HCEC 1CT (cell line): ENCODE measurements at places on chromosomes 7 and 10.
A peak's percentile ranks its signal among the peaks of the same experiment; 100 is the strongest.

DNA sequence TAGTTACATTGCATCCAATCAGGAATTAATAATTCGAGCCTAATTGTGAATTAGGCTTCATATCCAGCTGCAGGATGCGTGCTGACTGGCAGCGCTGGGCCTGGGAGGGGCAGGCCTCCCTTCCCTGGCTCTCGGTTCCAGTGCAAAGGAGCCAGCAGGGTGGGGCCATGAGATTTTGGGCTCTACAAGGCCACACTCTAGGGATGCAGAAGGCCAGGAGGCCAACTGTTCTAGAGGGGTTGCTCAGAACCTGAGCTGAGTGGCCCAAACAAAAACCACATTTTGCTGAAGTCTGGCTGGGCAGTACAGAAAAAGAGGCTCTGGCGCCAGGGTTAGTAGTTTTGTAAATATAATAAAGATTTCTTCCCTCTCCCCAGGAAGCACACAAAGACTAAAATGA lies 72.3 kb downstream of the CLEC2L start:
- no peak for DNase-seq

- no peak for DNase-seq
Observed at GRCh38 chr7:38396852-38397251, 123.4 kb upstream of the TARP start.

GRCh38 chr10:18797286-18797685 lies 138.1 kb downstream of the ARL5B start:
- DNase-seq: no peak

- no peak for DNase-seq
Observed at GRCh38 chr7:75721426-75721825, 17.3 kb downstream of the HIP1 start.

GRCh38 chr7:27111751-27112277 lies 9.3 kb upstream of the HOXA2 start:
- no peak for DNase-seq

DNA sequence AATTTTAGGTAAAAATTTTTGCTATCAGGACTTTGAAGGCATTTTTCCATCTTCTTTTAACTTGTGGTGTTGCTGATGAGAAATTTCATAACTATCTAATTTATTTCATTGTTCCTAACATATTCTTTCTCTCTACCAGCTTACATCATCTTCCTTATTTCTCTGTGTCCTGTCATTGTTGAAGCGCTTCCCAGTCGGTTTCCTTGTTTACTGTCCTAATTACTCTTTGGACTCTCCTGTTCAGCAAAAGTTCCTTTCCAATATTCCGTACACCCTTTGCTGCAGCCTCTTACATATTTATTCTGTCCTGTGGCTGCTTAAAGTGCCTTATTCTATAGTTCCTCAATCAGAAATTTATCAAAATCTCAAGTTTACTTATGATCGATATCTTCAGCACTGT lies 609.0 kb upstream of the FZD8 start:
- no peak for DNase-seq

DNA sequence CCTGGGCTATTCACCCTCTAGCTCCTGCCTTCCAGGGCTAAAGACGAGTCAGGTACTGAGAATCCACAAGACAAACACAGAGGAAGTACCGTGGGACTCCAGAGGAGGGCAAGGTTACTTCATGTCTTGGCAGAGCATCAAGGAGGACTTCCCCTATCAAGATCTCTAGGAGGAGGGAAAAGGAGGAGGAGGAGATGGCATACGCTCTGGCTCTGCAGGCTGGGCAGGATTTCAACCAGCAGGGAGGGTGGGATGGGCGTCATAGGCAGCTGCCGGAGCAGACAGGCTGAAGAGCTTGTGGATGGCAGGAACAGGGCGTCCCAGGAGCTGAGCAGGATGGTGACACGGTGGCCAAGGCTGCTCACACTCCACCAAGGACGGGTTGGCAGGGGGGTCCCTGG lies 21.3 kb downstream of the MDH2 start:
- peak; percentile 84 for DNase-seq

- no peak for DNase-seq
Observed at GRCh38 chr10:79247373-79248137, 99.7 kb upstream of the PPIF start.

DNA sequence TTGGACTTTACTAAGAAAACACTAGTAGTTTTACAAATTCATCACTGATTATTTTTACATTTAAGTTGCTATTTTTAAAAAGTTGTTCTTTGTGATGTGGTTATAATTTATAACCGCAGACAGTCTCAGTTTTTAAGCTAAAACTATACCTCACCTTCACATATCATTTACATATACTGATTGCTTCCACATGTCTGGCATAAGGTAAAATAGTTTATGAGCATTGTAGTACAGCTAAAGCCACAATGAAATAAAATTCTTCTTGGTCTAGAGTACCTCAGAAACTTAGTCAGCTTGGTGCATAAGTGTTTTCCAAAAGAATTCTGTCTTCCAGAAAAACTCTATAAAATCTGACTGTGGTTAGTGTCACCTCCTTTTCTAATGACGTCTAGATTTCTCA lies 13.0 kb downstream of the SEMA3A start:
- DNase-seq: no peak

GRCh38 chr7:133126422-133126821 lies 44.5 kb upstream of the CHCHD3 start:
- no peak for DNase-seq

DNA sequence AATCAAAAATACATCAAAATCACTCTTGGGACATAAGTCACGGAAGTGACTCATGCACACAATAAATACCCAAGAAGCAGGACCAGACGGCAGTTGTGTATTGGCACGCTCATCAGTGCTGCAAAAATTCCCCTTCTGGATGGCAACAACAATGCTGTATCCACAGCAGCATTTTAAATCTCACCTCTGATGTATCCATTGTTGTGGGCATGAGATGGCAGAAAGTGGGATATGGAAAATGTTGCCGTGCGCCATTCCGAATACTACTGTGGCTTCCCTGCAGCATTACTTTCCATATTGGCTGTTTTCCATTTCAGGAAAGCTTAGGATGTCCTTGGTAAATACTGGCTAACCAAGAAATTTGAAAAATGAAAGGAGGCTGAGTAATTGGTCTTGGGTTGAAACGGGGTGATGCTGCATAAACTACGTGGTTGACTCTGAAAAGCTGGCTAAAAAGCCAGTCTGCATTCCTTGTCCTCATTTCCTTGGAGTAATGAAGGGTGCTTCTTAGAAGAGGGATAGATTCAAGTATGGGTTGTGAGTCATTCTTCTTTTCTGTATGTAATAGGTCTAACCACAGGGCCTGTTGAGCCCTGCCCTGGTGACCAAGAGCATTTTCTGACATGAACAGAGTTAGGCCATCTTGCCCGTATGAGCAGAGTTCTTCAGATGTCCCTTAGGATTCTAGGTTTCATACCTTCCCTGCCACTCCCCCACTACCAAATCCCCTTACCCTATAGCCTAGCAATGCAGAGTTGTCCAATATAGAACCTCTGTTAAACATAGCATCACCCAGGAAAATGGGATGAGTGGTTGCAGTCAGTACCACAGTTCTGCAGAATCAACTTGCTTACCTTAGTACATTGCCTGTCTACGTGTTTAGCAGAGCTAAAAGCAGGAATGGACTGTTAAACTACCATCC lies 36.3 kb upstream of the TOMM7 start:
- peak; percentile 99 for DNase-seq

DNA sequence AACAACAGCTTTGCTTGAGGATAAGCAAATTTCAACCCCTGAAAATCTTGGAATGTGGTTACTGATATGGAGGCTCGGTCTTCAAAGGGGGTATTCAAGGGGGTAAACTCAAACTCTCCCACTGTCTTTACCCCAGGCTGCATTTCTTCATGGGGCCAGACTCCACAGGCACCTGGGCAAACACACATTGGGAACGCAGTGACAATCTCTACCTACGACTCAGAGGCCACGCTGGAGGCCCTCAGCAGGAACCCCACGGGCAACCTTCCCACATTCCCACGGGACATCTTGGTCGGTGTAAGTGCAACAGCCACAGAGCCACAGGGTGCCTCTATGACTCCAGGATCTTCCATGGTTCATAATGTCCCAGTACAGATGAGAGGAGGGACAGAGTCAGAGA lies 2.2 kb upstream of the INSIG1 start:
- no peak for DNase-seq

GRCh38 chr7:75640201-75640600 lies 98.5 kb downstream of the HIP1 start:
- DNase-seq: no peak

DNA sequence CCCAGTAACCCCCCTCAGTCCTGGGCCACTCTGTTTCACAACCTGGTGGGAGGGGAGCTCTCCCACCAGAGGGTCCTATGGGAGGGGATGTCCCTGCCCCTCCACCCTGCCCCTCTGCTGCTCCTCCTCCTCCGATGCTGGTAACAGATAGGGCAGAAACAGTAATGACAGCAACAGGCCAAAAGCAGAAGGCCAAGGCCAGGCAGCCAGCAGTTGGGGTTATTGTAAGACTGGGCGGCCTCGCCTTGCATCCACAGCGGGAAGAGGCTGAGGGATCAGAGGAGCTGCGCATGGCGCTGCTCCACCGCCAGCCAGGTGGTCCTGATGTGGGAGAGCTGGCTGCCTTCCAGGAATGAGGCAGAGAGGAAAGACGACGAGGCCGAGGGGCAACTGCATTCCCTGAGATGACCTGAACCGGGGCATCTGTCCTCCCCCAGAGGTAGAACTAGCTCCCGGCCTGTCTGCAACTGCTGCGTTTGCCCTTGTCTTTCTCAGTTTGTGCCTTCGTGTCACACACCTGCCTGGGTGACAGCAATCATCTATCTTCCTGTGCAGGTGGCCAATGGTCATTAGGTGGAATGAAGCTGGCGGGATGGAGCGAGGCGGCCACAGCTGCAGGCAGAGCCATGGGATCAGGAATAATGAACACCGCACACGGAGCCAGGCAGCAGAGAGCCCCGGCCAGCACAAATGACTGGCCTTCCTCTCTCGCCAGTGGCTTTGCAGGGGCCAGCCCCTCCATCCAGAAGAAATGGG lies 54.0 kb upstream of the CACUL1 start:
- DNase-seq: no peak

DNA sequence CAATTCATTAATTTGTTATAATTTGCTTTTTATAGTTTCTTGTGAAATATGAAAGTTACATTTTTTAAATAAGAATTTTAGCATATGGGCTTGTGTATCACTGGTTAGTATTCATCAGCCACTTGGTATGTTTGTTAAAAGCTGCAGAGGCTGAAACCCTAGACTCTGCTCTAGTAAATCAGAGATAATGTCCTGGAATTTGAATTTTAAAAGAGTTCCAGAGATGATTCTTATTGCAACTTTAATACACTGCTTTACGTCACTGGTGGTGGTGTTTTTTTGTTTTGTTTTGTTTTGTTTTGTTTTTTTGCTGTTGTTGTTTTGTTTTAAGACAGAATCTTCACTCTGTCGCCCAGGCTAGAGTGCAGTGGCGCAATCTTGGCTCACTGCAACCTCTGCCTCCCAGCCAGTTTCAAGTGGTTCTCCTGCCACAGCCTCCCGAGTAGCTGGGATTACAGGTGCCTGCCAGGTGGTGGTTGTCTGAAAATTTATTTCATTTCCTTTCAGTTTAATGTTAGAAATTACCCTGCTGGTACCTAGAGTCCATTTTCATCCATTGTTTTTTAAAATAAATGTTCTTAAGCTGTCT lies 43.8 kb downstream of the PTPN12 start:
- no peak for DNase-seq

DNA sequence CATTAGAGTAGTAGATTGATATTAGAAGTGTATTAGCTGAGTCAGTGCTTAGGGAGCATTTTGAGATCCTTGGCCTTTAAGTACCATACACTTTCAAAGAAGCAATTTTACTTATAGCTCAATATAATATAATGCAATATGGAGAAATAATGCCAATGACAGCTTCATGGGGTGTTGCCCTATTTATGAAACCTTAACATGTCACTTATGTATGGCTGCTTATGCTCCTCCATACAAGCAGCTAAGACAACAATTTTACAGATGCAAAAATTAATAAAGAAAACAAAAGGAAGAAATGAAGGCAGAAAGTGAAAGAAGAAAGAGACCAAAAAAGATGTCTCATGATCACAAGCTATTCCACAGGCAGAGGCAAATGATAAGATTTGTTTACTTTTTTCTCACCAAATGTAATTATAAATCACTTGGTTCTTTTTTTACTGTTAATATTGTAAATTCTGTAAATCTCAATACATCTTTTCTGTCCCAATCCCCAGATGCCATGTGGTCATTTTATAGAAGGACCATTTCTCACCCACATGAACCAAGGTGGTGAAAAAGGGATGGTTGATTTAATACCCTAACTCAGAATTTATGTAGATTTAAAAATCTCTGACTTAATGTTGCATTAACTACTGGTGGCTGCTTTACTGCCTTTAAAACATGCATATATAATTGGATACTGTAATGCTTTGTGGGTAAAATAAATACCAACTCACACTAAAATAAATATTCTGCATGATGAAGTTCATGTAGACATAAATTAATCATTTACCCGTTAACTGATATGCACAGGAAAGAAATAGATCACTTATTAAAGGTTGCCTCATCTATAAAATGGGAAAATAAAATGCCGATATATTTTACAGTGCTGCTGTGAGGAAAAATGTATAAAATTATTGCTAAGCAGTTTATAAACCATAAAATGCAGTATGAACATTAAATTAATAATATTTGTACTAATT lies 33.5 kb upstream of the RHOBTB1 start:
- no peak for DNase-seq

GRCh38 chr7:143954135-143954534 lies 509 bp upstream of the OR2F1 start:
- DNase-seq: peak; percentile 83

DNA sequence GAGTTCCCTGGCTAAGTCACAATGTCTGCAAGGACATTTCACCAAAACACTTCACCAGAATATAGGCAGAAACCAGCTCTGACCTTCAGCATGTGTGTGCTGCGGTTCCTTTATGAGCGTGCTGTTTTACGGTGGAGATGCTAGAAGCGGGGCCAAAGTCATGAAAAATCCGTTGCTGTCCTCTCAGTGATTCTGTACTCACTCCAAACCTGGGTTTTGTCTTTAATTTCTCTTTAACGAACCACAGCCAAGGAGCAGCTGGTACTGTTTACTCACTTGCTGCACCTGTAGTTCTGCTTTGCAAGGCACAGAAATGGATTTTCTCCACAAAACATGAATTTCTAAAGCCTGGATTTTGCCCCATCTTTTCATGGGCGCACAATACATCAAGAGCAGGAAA lies 639.9 kb downstream of the PHTF2 start:
- no peak for DNase-seq

GRCh38 chr10:95831076-95831475 lies 75.1 kb downstream of the ENTPD1 start:
- no peak for DNase-seq

GRCh38 chr7:3107889-3108570 lies 64.4 kb upstream of the CARD11 start:
- no peak for DNase-seq

DNA sequence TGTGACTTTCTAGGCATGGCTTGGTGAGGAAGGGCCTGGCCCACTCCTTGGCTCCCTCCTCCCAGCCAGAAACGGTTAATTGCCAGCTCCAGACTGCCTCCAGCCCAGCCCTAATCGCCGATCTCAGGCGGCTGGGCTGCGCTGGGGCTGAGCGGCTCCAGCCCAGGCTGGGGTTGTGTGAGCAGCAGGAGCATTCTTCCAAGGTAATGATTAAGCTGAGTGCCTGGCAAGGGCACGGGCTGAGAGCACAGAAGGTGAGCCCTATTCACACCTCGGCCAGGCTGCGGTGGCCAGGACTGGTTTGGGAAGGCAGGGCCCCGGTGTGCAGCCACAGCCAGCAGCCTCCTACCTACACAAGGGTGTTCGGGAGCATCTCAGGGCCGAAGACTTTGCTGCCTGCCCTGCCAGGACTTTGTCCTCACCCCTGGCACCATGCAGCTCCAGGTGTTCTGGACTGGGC lies at the start of gene TMEM72:
Gene TMEM72, plus strand, starts transcription at position 257 of the 460 bp plus-strand sequence. Its CDS starts 176 bp downstream, at position 433.
- no peak for DNase-seq

- DNase-seq: peak; percentile 93
Observed at GRCh38 chr7:129569811-129570215, 41.7 kb upstream of the NRF1 start.
